Activated naive CD8-positive, alpha-beta T cell treated with anti-CD3 and anti-CD28 coated beads for 36 hours (primary cell): ENCODE measurements at places on chromosomes 5 and 9. TPM values are rescaled to one million over a fixed set of nuclear protein-coding genes. Genes with fewer than 3 reads are reported as not detected.

GGTA1 gene
- total RNA-seq: not detected

- H3K27ac ChIP-seq: no peak overlapping the region
- H3K4me3 ChIP-seq: no peak overlapping the region
- H3K4me1 ChIP-seq: no peaks in the 10 kb centered on the region
- H3K27me3 ChIP-seq: no peaks in the 10 kb centered on the region
- DNase-seq: no peak
Observed at GRCh38 chr5:126002222-126002897, 420.8 kb upstream of the GRAMD2B start.

HRH2 gene
- 41.2 TPM for total RNA-seq

DNA sequence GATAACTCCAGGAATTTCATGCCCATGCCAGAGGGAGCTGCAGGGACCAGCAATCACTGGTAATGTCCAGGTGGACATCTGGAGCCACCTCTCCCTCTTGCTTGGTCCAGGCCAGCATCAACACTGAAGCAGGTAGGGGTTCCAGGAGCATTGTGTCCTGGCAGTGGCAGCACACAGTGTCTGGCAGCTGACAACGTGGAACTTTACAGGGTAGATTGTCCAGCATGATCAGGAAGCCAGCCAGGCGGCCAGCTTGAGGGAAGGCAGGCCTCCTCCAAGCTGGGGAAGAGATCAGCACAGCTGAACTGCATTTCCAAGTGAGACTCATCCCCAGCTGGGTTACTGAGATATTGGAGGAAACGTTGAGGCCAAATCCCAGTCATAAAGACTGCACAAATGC, 82.6 kb upstream of the RASGRF2 start:
- no peaks in the 10 kb centered on the region for H3K4me1 ChIP-seq
- no peak overlapping the region for H3K4me3 ChIP-seq
- no peak overlapping the region for H3K27ac ChIP-seq
- H3K36me3 ChIP-seq: peaks cover 44% of the 10 kb centered on the region

DNA sequence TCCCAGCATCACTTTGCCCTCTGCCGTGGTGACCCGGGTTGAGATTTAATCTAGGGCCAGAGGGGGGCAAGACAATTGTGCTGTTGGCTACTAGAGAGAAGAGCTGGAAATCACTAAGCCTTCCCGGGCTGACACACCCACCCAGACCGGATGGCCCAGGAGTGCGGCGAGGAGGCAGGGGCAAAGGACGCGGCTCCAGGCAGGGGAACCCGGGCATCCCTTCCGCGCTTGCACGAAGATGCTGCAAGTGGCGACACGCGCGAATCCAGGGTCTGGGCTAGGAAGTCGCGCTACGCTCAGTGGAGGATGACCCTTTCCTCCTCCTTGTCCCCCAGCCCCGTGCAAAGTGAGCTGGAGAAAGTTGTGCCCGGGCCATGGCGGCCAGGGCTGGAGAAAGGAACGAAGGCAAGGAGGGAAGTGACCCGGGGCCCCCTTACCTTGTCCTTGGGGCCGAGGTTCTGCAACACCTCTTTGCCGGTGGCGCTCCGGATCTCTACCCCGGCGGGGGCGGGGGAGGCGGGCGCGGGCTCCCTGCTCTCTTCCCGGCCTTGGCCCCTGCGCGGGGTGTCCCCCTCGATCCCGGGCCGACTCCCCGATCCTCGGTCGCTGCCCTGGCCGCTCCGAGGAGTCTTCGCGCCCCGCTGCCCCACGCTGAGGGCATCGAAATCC, 693 bp downstream of the DPYSL3 start:
- H3K27ac ChIP-seq: no peak overlapping the region
- peaks cover 43% of the 10 kb centered on the region for H3K27me3 ChIP-seq
- no peaks in the 10 kb centered on the region for H3K36me3 ChIP-seq
- H3K4me1 ChIP-seq: peaks cover 3% of the 10 kb centered on the region

DNA sequence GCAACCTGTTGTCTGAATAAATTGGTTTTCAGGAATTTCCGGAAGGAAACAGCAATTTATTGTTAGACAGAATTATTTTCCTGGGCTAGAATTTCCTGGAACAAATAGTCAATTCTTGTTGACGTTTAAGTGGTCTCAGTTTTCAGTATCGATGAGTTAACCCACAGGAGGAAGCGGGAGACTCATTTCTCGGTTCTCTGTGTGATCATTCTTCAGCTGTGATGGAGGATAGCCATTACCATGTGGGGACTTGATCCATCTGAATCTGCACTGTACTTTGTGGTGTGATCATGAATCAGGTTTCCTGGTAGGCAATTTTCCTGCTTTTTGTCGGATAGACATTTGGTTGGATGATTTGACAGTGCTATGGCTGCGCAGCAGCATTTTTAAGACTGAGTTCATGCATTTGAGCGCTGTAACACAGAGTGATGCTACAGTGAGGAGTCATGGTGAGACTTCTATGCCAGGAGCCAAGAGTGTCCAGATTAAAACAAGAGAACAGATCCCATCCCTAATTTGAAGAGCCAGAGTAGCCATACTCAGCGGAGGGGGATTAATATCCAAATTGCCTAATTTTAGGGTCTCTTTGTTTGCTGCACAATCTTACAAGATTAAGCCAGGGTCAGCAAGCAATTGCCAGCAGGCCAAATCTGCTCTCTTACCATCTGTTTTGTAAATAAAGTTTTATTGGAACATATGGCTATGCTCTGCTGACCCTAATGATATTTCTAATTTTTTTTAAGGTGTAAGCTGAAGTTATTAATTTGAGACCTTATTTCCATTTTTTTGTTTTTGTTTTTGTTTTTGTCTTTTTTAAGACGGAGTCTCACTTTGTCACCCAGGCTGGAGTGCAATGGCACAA, 355.9 kb downstream of the RAB3C start:
- no peak for DNase-seq
- peaks cover 1% of the 10 kb centered on the region for H3K36me3 ChIP-seq
- H3K4me3 ChIP-seq: no peak overlapping the region
- H3K4me1 ChIP-seq: peaks cover 14% of the 10 kb centered on the region
- no peak overlapping the region for H3K27ac ChIP-seq
- H3K27me3 ChIP-seq: peaks cover 4% of the 10 kb centered on the region

DNA sequence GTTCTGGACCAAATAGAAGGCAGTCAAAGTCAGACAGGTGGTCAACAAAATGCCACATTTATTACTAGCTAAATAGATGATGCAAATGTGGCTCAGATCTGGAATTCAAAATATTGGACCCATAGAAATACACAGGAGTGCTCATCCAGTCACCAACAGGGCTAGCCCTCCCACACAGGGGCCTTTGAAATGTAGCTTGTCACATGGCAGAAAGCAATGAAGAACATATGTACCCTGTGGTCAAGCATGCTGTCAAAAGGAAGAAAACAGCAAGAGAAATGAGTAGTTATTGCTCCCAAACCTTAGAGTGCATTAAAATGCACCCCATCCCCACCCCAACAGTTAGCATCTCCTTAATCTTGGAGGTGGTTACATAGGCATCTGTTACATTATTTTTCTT, 20.9 kb upstream of the CCDC112 start:
- H3K4me1 ChIP-seq: no peaks in the 10 kb centered on the region
- peaks cover 6% of the 10 kb centered on the region for H3K27me3 ChIP-seq
- no peaks in the 10 kb centered on the region for H3K36me3 ChIP-seq
- H3K27ac ChIP-seq: no peak overlapping the region

KCNV2 gene
- total RNA-seq: not detected

NELFB gene
- 54.4 TPM for total RNA-seq

SLC6A18 gene
- total RNA-seq: not detected

DNA sequence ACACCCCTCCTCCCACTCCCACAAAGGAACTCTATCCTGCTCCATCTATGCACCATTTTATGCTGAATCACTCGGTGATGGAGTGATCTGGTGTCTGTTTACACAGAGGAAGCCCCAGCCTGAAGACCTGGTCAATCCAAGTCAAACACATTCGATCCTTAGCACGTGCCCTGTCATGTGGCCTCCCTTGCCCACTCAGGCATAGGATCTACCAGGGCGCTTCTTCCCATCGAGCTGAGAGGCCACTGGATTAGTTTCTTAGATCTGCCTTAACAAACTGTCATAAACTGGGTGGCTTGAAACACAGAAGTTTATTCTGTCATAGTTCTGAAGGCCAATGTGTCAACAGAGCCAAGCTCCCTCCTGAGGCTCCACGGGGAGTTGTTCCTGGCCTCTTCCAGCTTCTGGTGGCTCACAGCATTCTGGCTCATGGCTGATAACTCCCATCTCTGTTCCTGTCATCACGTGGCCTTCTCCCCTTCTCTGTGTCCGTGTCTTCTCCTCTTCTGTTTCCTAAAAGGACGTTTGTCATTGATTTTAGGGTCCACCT, 34.2 kb downstream of the FOXI1 start:
- H3K4me1 ChIP-seq: no peaks in the 10 kb centered on the region
- no peak for DNase-seq
- H3K36me3 ChIP-seq: no peaks in the 10 kb centered on the region
- no peak overlapping the region for H3K27ac ChIP-seq
- no peaks in the 10 kb centered on the region for H3K27me3 ChIP-seq
- H3K4me3 ChIP-seq: no peak overlapping the region

HMGCS1 gene
- 60.2 TPM for total RNA-seq

SPATA31E1 gene
- total RNA-seq: not detected

SLC4A9 gene
- not detected for total RNA-seq

SYK gene
- 0.37 TPM for total RNA-seq

- no peak overlapping the region for H3K4me3 ChIP-seq
- DNase-seq: no peak
- no peaks in the 10 kb centered on the region for H3K36me3 ChIP-seq
- peaks cover 4% of the 10 kb centered on the region for H3K4me1 ChIP-seq
Observed at GRCh38 chr5:128538250-128539037, 399 bp upstream of the FBN2 start.

- peaks cover 9% of the 10 kb centered on the region for H3K36me3 ChIP-seq
- peak within 1 kb of the TSS; percentile 94 for H3K27ac ChIP-seq
- peak; percentile 89 for DNase-seq
- H3K27me3 ChIP-seq: no peaks in the 10 kb centered on the region
Observed at GRCh38 chr9:104747565-104748358, at the start of gene NIPSNAP3A. Gene NIPSNAP3A, plus strand, starts transcription at chr9:104747683. Its CDS starts 110 bp downstream, at chr9:104747793.

DNA sequence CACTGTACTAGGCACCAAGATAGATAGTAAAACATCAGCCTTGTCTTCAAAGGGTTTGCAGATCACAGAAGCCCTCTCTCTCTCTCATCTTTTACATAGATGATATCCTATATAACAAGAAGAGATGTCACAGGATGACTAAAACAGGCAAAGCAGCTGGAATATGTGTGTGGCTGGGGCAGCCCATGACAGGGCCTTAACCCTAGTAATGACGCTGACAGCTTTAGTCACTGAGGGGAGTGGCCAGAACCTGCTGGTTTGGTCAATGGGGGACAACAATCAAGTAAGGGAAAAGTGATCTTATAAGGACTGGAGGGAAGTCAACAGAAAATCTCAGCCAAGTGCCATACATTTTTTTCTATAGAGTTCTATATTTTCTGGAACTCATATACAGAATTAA, 41.9 kb upstream of the RIC1 start:
- no peaks in the 10 kb centered on the region for H3K27me3 ChIP-seq
- H3K4me1 ChIP-seq: peaks cover 55% of the 10 kb centered on the region
- peak overlapping the region; percentile 83 for H3K27ac ChIP-seq
- H3K36me3 ChIP-seq: peaks cover 5% of the 10 kb centered on the region

PCDHB7 gene
- total RNA-seq: not detected

DNA sequence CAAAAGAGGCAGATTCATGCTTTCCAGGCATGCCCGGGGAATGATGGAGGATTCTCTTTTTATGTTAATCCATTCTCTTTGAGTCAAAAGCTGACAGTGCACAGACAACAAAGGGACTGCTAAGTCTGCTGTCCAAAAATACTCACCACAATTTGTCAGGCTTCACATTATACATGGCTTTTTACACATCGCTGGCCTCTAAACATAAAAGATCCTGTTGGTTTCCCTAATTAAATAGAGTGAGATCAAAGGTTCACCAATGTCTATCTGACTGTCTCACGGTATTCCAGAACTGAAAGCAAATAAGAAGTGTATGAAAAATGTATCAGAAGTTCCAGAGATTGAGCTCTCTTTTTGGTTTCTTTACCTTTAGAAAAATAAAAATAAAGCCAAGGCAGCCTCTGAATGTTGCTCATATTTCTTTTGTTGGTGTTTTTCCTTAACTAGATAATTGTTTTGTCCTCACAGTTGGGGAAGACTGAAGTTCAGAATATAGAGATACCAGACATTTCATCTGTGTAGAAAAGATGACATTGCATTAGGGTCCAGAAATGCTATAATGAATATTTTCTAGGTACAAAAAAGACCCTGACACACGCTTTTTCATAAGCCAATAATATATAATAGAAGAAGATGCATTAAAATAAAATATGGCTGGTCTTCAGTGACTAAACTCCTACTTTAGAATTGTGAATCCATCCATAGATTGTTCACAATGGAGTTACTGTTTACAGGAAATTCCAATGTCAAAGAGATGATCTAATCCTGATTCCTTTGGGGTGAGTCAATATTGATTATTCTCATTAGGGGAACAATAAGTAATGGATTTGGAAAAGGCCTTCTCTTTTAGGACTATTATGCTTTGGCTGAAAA, 688.2 kb upstream of the CDH6 start:
- H3K27ac ChIP-seq: no peak overlapping the region
- H3K27me3 ChIP-seq: no peaks in the 10 kb centered on the region
- H3K4me1 ChIP-seq: no peaks in the 10 kb centered on the region
- no peak for DNase-seq
- H3K36me3 ChIP-seq: no peaks in the 10 kb centered on the region

- no peak for DNase-seq
- no peaks in the 10 kb centered on the region for H3K36me3 ChIP-seq
- no peak overlapping the region for H3K4me3 ChIP-seq
- H3K27me3 ChIP-seq: no peaks in the 10 kb centered on the region
Observed at GRCh38 chr9:128146591-128147120, 2.6 kb upstream of the LCN2 start.

DNA sequence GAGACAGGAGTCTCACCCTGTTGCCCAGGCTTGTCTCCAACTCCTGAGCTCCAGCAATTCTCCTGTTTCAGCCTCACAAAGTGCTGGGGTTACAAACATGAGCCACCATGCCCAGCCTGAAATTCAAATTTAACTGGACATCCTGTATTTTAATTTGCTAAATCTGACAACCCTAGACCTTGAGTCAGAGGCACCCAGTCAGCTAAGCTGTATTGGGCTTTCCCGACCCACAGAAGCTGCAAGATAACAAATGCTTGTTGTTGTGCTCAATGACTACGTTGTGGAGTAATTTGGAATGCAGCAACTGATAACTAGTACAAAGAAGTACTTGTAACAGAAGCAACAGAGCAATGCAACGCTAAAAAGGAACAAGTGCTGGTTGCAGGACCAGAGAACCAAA, 533.1 kb downstream of the NTRK2 start:
- no peaks in the 10 kb centered on the region for H3K36me3 ChIP-seq
- DNase-seq: no peak
- no peak overlapping the region for H3K4me3 ChIP-seq
- H3K27me3 ChIP-seq: no peaks in the 10 kb centered on the region
- H3K27ac ChIP-seq: no peak overlapping the region

GRCh38 chr9:74379718-74380117, 117.4 kb upstream of the RORB start:
- H3K4me3 ChIP-seq: no peak overlapping the region
- no peaks in the 10 kb centered on the region for H3K27me3 ChIP-seq
- no peaks in the 10 kb centered on the region for H3K36me3 ChIP-seq
- no peaks in the 10 kb centered on the region for H3K4me1 ChIP-seq

PPP1R26 gene
- 0.27 TPM for total RNA-seq

NTRK2 gene
- total RNA-seq: not detected
